ENCODE measurements at places on chromosomes 4 and X.
A peak's percentile ranks its signal among the peaks of the same experiment; 100 is the strongest.

- DNase-seq, result no peak
- H3K27me3 ChIP-seq, result no peaks in the 10 kb centered on the region
- H3K27ac ChIP-seq, result no peak overlapping the region
- H3K4me1 ChIP-seq, result peaks cover 38% of the 10 kb centered on the region
Observed at GRCh38 chrX:46957297-46957696, 45.1 kb downstream of the JADE3 start.

- H3K4me3 ChIP-seq, result no peak overlapping the region
- no peak overlapping the region for H3K27ac ChIP-seq
- no peak for DNase-seq
- H3K27me3 ChIP-seq, result peaks cover 22% of the 10 kb centered on the region
- H3K4me1 ChIP-seq, result no peaks in the 10 kb centered on the region
Observed at GRCh38 chr4:41744572-41745291, 3.8 kb downstream of the PHOX2B start.

GRCh38 chr4:15784959-15785634 is 7.0 kb downstream of the CD38 start:
- DNase-seq, result no peak
- H3K36me3 ChIP-seq, result no peaks in the 10 kb centered on the region
- peaks cover 37% of the 10 kb centered on the region for H3K4me1 ChIP-seq
- H3K27me3 ChIP-seq, result peaks cover 1% of the 10 kb centered on the region

- no peak overlapping the region for H3K27ac ChIP-seq
- H3K4me3 ChIP-seq, result no peak overlapping the region
- H3K27me3 ChIP-seq, result peaks cover 20% of the 10 kb centered on the region
- H3K36me3 ChIP-seq, result no peaks in the 10 kb centered on the region
Observed at GRCh38 chr4:140004922-140005627, 148.9 kb downstream of the MAML3 start.

GRCh38 chr4:10117359-10118047 is 904 bp upstream of the WDR1 start:
- peaks cover 13% of the 10 kb centered on the region for H3K36me3 ChIP-seq
- DNase-seq, result peak; percentile 37
- H3K4me3 ChIP-seq, result peak overlapping the region; percentile 87
- peak overlapping the region; percentile 98 for H3K27ac ChIP-seq

- H3K4me1 ChIP-seq, result no peaks in the 10 kb centered on the region
- no peak overlapping the region for H3K27ac ChIP-seq
- DNase-seq, result no peak
- H3K4me3 ChIP-seq, result no peak overlapping the region
- no peaks in the 10 kb centered on the region for H3K27me3 ChIP-seq
- no peaks in the 10 kb centered on the region for H3K36me3 ChIP-seq
Observed at GRCh38 chr4:118225511-118225910, 127.3 kb downstream of the PRSS12 start.

GRCh38 chrX:30253257-30253656 is 6.3 kb downstream of the MAGEB1 start:
- no peak overlapping the region for H3K27ac ChIP-seq
- no peak overlapping the region for H3K4me3 ChIP-seq

DNA sequence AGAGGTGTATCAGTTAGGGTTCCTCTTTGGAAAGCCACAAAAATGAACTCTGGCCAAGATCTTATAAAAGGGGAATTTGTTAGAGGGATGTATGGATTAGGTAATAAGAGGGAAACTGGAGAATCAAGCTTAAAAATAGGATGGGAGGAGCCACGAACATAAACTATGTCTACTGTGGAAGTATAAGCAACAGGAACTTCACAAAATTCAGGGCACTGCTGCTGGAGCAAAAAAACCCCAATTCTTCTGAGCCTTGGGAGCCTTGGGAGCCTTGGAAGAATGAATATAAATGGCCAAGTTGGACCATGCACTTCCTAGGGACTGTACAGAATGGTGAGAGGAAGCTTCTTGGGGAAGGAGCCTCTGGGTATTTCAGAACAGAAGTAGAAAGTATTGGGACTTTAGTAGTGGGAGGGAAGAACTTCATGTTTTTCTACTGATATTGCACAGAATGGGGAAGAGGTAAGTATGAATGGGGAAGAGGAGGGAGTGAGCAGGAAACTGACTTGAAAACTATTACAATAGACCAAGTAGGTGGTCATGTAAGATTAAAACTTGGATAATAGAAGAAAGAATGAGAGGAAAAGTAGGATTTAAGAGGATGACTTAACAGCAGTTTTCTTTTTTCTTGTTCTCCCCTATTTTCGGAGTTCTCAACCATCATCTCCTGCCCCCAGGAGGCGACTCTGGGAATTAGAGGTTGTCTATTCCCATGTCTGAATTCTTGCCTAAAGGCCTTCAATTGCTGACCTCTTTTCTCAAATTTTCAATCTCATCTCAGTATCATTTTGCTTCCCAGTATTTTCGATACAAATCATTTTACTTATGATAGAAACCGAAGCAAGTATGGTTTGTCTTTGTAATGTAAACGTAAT is 44.4 kb upstream of the TAPT1 start:
- no peak for DNase-seq
- no peak overlapping the region for H3K27ac ChIP-seq
- no peak overlapping the region for H3K4me3 ChIP-seq
- H3K27me3 ChIP-seq, result peaks cover 1% of the 10 kb centered on the region
- H3K36me3 ChIP-seq, result no peaks in the 10 kb centered on the region
- peaks cover 4% of the 10 kb centered on the region for H3K4me1 ChIP-seq

GRCh38 chr4:75637176-75637575 is 6.8 kb upstream of the CDKL2 start:
- H3K27ac ChIP-seq, result no peak overlapping the region
- no peak overlapping the region for H3K4me3 ChIP-seq
- H3K36me3 ChIP-seq, result peaks cover 6% of the 10 kb centered on the region
- no peak for DNase-seq
- peaks cover 3% of the 10 kb centered on the region for H3K4me1 ChIP-seq

- H3K27ac ChIP-seq, result no peak overlapping the region
- H3K36me3 ChIP-seq, result no peaks in the 10 kb centered on the region
- no peak overlapping the region for H3K4me3 ChIP-seq
- peaks cover 3% of the 10 kb centered on the region for H3K4me1 ChIP-seq
- peaks cover 3% of the 10 kb centered on the region for H3K27me3 ChIP-seq
Observed at GRCh38 chr4:150104404-150105027, 26.3 kb downstream of the DCLK2 start.

GRCh38 chr4:139828966-139829664 is 163.5 kb downstream of the MGST2 start:
- peaks cover 12% of the 10 kb centered on the region for H3K27me3 ChIP-seq
- H3K27ac ChIP-seq, result no peak overlapping the region
- H3K4me1 ChIP-seq, result no peaks in the 10 kb centered on the region
- no peak for DNase-seq
- H3K4me3 ChIP-seq, result no peak overlapping the region

- H3K36me3 ChIP-seq, result no peaks in the 10 kb centered on the region
- H3K4me3 ChIP-seq, result no peak overlapping the region
- no peak for DNase-seq
- H3K27me3 ChIP-seq, result peaks cover 4% of the 10 kb centered on the region
- H3K27ac ChIP-seq, result no peak overlapping the region
Observed at GRCh38 chrX:132716006-132716405, 227.2 kb upstream of the MBNL3 start.

Data from memory B cell (primary cell).